ENCODE measurements at places on chromosomes 16 and 17.

DNA sequence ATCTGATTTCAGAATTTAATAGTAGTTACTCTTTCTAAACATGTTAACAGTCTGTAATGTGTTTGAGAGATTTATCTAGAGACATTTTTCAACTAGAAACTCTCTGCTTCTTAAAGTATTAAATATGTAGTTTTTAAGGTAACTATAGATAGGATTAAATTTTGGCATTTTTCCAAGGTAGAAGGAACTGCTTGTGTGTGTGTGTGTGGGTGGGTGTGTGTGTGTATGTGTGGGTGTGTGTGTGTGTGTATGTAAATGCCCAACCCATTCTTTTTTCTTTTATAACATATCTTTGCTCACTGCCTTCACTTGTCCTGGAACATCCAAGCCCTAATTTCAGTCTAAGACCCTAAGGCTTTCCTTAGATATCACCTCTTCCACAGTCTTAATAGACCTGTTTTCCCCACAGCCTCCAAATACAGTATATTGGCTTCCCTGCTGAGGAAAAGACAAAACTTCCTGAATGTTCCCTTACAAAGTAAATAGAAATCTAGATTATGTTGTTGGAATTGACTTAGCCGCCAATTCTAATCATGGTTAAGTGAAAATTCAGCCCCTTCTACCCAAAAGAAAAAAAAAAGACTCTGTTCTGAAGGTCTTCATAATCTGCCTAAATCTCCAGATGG lies 33.5 kb downstream of the NUP93 start:
- DNase-seq = no peak

GRCh38 chr16:56657555-56658326 lies at the start of gene MT1F:
TSS of gene MT1F (plus strand) at chr16:56657959. CDS start at chr16:56658059, 100 bp downstream.
- DNase-seq = peak; percentile 52

DNA sequence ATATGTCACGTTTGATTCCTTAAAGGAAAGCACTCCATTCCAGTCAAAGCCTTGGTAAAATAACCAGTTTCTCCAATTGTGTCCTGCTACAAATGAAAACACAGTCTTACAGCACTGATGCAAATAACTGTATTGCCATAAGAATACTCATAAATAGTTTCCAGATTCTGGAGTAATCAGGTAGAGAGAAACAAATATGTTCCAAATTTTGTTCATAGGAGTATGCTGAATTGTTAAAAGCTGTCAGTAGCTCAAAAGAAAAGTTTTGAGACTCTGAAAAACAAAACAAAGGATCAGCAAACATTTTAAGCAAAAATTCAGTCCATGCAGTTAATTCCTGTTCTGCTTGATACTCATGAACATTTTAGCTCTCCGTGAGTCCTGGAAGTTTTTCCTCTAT lies 7.8 kb downstream of the DHRS7B start:
- no peak for DNase-seq

DNA sequence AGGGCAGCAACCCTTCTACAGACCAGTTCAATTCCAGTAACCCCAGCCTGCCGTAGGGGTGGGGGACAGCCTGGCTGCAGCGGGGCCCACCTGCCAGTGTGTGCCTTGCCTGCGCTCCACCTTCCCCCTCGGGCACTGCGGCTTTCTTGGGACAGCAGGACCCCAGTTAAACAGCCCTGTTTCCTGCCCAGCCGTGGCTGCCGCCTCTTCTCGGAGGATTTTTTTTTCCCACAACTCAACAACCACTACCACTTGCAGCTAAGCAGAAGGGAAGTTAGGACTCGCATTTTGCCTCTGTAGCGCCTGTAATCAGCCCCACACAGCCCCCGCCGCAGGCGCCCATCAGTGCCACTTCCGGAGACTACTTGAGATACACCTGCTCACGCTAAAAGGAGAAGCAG lies 76.1 kb downstream of the RAI1 start:
- DNase-seq = no peak

DNA sequence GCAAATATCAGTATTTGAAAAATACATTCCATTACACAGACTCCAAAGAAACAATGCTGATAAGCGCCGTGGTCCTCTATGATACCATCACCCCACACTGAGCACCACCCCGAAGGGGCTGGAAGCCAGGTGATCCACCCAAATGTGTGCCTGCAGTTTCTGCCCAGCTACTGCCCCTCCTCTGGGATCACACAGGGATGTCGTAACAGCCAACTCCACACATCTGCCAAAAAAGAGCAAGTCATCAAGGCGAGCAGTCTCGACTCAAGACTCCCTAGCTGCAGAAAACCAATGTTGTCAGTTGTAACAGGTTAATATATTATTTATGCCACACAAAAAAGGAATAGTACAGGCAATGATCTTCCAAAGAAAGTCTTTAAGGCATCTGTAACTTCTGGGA lies 21.0 kb downstream of the CYB5D2 start:
- no peak for DNase-seq

DNA sequence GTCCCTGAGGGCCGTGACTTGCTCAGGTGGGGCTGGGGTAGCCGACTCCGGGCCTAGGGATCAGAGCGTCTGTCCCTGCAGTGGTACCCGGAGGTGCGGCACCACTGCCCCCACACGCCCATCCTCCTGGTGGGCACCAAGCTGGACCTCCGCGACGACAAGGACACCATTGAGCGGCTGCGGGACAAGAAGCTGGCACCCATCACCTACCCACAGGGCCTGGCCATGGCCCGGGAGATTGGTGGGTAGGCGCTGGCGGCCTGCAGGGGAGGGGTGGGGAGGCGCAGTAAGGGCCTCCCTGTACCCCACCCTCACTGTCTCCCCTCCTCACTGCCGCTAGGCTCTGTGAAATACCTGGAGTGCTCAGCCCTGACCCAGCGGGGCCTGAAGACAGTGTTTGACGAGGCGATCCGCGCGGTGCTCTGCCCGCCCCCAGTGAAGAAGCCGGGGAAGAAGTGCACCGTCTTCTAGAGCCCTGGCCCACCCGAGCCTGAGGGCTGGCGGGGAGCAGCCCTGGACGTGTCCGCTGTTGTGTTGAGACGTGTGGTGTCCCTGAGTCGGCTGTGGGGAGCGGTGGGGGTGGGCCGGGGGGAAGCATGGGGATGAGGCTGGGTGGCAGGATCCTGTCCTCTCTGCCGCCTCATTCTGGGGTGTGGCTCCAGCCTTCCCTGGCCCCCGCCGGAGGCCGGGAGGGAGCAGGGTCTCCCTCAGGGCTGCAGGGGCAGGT lies 2.0 kb downstream of the RAC3 start:
- no peak for DNase-seq

- no peak for DNase-seq
These were observed 13.9 kb downstream of the RECQL5 start for GRCh38 chr17:75652934-75653549.

DNA sequence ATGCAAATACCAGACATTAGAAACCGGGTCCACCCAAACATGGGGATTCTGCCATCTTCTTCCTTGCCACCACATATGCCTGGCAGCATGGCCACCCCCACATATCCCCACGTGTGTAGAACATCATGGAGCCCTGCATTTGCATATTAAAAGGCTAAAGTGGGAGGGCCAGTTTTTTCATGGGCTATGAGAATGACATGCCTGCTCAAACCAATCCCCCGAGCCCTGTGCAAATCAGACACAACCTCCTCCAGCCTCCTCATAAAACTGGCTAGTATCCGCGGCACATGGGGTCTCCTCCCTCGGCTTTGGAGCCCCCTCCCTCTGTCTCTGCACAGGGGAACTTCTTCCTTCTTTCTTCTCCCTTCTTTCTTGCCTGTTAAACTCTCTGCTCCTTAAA lies 174.9 kb upstream of the WSCD1 start:
- no peak for DNase-seq

GRCh38 chr16:22070361-22071330 lies 21.7 kb upstream of the VWA3A start:
- no peak for DNase-seq
